ENCODE measurements at places on chromosomes 4 and X.

DNA sequence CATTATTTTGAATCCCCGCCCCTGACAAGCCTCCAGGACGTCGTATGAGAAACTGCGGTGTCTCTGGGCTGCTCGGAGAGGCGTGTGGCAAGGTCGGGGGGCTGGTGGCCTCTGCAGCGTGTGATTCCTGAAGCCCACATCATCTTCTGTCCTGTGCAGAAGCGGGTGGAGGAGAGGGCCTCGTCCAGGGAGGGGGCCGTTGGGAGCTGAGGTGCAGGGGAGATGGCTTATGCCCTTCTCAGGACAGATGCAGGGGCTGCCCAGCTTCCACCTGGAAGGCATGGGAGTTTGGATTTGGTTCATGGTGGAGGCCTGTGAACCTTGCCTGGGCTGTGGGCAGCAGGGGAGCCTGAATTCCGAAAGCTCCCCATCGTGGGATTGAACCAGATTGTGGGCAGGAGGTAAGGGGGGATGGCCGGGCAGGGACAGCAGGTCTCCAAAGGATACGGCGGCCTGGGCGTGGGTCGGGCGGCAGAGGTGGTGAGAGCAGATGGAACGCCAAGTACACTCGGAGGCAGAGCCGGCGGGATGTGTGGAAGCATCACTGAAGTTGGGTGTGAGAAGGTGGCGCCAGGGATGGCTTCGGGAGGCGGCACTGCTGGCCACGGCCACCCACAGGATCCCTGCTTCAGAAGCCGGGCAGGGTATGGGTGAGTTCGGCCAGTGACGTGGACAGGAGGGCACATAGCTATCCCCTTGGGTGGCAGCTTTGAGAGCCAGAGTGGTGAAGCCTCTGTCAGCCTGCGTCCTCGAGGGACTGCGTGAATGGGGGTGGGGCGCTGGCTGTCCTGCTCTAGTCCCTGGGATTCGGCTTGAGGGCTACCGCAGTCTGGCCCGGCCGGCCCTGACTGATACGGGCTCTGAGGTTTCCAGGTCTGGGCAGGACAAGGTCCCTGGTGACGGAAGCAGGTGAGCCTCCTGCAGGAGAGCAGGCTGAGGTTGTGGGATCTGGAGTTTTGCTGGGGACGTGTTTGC lies 76.3 kb upstream of the ADRA2C start:
- no peak for DNase-seq

GRCh38 chrX:13940671-13941070 lies 89.0 kb downstream of the GEMIN8 start:
- DNase-seq, result no peak

- no peak for DNase-seq
Observed at GRCh38 chr4:11505221-11505971, 76.7 kb upstream of the HS3ST1 start.

- DNase-seq, result no peak
Observed at GRCh38 chr4:99395595-99396364, 39.4 kb downstream of the ADH7 start.

DNA sequence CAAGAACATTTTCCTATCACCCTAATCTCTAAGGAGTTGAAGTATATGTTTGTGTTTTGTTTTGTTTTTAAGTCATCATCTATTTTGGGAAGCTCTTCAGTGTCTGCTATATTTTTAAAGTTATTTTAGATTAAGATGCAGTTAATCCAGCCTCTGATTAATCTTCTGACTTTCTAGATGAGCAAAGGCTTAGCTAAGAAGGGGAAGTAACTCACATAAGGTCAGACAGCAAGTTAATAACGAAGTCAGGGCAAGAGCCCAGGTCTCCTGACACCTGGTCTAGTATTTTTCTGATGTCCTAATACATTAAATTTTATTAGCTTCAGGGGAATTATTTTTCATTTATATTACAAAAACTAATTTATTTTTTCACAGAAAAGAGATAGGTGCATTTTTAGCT lies 168.5 kb downstream of the SOWAHB start:
- no peak for DNase-seq

DNA sequence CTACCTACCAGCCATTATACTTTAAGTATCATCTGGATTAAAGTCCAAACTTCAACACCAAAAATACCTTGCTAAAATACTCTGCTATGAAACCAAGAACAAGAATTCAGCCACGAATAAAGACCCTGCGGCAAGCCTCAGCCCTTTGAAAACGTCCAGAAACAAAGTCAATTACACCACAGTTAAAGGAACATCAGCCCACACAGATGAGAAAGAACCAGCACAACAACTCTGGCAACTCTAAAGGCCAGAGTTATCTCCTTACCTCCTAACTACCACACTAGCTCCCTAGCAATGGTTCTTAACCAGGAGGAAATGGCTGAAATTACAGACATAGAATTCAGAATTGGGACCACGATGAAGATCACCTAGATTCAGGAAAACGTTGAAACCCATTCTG lies 23.4 kb downstream of the ABCB7 start:
- no peak for DNase-seq

DNA sequence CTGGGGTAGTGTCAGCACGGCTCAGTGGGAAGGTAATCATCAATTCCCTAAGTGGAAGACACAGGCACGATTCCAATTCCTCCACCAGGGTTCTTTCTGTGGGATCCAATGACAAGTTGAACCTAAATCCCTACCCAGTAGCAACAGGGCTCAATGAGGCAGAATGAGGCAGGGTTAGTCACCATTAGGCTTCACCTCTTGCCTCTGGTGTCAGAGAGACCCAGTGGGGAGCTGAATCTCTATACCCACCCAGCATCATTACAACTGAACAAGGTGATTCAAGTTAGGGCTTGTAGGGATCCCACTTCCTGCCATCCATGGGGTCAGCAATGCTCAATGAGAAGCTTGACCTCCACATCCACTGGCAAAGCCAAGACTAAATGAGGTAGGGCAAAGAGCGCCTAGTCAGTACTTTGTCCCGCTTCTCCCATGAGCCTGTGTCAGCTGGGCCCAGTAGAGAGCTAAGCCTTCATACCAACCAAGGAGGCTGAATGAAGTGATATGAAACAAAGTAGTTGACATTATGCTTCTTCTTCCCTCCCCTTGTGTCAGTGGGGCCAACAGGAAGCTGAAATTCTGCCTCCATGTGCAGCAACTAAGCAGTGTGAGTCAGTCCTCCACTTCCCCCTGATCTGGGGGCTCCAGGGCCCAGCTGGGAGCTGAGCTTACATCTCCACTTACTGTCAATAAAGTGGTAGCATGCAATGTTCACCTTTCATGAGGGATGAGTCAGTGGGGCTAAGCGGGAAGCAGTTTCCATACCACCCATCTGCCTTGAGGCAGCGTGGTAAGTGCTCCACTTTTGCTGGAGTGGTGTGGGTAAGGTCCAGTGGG lies 36.4 kb upstream of the RBM41 start:
- DNase-seq, result no peak

- no peak for DNase-seq
Observed at GRCh38 chrX:1181170-1181569, 31.3 kb downstream of the CRLF2 start.

DNA sequence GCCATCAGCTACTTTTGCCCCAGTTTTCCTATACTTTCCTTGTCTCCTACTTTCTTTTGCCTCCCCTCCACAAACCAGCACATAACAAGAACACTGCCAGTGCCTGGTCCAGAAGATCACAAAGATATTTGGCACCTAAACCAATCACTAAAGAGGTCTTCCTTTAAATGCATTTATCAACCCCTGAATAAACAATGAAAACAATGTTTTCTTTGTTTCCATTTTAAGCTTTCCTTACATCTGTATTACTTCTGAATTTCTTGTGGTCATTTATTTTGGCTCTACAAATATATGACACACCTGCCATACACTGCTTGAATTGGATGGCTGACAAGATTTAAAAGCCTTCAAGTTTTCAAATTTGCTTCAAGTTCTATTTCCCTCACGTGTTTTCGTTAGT lies 43.9 kb downstream of the MBNL3 start:
- DNase-seq, result no peak

DNA sequence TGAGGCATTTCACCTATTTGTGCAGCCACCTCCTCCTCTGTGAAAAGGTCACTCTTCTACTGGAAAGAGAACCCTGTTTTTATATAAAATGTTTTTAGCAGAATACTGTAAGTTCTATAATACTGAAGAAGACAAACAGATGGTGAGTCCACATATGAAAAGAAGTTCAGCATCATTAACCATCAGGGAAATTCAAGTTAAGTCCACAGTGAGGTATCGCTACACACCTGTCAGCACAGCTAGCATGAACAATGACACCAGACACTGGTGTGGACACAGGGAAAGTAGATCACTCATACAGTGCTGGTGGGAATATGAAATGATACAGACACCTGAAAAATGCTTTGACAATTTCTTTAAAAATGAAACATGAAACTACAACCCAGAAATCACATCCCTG lies 133.0 kb downstream of the MAD2L1 start:
- no peak for DNase-seq

DNA sequence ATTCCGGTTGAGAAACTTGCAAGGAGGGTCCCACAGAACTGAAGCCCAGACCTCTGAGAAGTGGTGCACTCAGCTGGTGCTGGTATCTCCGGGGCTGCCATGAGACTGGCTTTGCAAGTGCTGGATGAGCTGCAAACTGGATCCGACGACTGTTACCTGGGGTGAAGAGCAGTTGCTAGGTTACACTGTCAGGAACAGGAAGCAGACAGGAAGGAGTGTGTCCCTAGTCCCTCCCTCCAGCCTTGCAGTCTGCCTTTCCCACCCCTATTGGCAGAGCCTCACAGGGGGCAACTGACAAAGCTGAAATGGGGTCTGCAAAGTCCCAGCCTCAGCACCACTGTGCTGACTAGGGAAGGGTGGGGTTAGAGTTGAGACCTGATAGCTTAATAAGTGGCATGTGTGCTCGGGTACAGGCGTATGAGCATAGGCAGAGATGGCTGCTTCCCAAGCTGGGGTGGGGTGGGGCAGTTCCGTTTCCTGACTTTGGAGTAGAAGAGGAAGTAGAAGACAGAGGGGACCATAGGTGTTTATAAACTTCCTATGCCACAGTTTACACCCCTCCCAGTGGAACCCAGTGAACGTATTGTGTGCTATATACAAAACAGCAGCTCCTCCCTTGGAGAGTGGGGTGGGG lies 18.0 kb downstream of the PPEF1 start:
- DNase-seq, result no peak

- no peak for DNase-seq
Observed at GRCh38 chr4:127748957-127749356, 18.8 kb downstream of the SLC25A31 start.

DNA sequence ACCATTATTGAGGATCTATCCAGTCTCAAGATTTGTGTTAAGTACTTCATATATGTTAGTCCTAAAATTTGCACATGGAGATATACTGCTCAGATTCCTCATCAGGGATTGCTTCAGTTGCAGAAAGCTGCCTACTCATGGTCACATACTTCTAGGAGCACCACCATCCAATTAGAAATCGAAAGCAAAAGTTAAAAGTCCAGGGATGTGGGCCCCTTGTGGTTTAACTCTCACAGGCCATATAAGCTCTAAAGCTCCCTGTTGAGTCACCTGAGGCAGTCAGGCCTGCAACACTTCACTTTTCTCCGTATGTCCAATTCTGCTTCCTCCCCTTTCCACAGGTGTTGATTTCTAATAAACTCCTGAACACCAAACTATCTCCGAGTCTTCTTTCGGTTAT lies 84.2 kb downstream of the CNOT6L start:
- no peak for DNase-seq

DNA sequence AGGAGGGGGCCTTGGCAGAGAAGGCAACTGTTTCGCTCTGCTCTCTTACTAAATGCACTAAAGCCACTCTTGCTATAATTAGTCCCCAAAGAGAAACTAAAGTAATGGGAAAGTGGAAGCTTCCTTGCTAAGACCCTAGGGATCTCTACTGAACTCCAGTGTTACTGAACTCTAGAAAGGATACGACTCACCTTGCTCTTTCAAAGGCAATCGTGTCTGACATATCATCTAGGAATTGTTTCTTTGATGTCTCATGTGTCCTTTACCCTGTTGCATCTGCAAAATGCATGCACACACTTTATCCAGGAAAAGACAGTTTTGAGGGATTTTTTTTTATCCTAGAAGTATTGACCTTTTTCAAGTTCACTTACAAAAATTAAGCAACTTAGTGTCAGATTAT lies 148.1 kb upstream of the FAM9B start:
- DNase-seq, result no peak

GRCh38 chr4:184751585-184751956 lies 17.7 kb upstream of the CENPU start:
- DNase-seq, result no peak

GRCh38 chr4:3130201-3130600 lies 55.7 kb downstream of the HTT start:
- no peak for DNase-seq

DNA sequence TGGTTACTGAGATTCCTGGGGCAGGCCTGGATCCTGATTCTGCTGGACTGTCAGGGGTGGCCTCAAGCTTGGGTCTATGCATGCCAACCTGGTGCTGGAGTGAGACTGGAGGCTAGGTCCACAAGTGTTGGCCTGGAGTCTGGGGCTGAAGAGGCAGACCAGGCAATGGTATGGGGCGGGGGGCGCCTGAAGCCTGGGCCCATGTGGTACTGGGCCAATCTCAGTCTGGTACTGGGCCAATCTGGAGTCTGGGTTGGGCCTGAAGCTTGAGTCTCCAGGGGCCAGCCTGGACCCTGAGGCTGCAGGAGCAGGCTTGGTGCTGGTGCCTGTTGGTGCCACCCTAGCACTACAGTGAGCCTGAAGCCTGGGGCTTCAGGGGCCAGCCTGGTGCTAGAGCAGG lies 108.9 kb upstream of the ZCCHC13 start:
- no peak for DNase-seq

GRCh38 chr4:122309988-122310626 lies 68.7 kb upstream of the ADAD1 start:
- DNase-seq, result no peak

- no peak for DNase-seq
Observed at GRCh38 chr4:110112056-110112455, 86.4 kb downstream of the ELOVL6 start.

DNA sequence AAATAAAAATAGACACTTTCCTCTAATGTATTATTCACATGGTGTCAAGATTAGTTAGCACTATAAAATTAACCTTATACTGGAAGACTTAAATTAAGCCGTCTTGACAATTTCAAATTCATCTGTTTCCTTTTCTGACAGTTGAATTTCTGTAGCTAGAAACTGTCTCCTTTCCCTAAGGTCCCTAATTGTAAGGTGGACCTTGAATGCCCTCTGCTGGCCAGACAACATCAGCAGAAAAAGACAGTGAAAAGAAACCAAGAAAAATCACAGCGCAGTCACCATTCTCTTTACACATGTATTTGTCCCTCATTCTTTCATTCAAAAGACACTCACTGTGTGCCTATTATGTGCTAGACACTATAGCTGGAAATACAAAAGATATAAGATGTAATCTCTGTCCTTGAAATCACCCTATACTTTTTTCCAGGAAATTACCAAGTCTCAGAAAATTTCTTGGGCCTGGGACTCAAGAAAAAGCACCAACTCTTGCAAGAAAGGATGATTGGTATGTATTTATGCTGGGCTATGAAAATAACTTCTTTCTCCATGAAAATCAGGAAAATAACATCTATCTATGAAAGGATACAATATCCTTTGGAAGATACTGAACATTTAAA lies 32.7 kb upstream of the AMBN start:
- no peak for DNase-seq

DNA sequence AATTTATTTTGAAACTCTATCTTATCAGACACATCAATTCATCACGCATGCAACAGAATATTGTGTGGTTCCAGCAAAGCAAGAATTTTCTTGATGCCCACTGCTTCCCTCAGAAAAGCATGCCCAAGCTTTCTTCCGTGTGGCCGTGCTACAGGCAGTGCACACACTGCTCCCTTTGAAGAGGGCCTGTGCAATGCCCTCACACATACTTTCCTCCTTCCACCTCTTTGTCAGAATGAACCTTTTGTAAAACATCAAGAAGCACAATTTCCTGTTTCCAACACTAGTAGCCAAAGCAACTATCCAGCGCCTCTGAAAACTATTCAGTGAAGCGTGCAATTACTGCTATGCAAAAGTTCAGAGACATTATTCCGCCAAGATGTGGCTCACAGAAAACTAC lies 201.7 kb downstream of the NLGN4X start:
- DNase-seq, result no peak

Measured in anterior cingulate cortex (tissue), 58 donors.